Left lung (tissue), 14 donors: ENCODE measurements at places on chromosomes 6 and 20. TPM values are rescaled to one million over a fixed set of nuclear protein-coding genes. Genes with fewer than 3 reads are reported as not detected.

- no peak overlapping the region for H3K4me3 ChIP-seq
- H3K4me1 ChIP-seq = peaks cover 18% of the 10 kb centered on the region
- no peaks in the 10 kb centered on the region for H3K36me3 ChIP-seq
- no peak for DNase-seq
- no peak overlapping the region for H3K27ac ChIP-seq
Observed at GRCh38 chr6:15020119-15020770, 225.6 kb upstream of the JARID2 start.

GRCh38 chr6:134546962-134547645, 229.2 kb upstream of the SGK1 start:
- no peak for DNase-seq
- no peak overlapping the region for H3K4me3 ChIP-seq
- H3K36me3 ChIP-seq = no peaks in the 10 kb centered on the region
- peaks cover 7% of the 10 kb centered on the region for H3K4me1 ChIP-seq

GRCh38 chr6:30913721-30914075, 340 bp upstream of the VARS2 start:
- peak overlapping the region; percentile 62 for H3K4me3 ChIP-seq
- no peaks in the 10 kb centered on the region for H3K27me3 ChIP-seq
- DNase-seq = no peak
- no peaks in the 10 kb centered on the region for H3K36me3 ChIP-seq
- H3K27ac ChIP-seq = peak overlapping the region; percentile 82

GRCh38 chr20:59223182-59223601, 59.6 kb downstream of the ZNF831 start:
- no peaks in the 10 kb centered on the region for H3K36me3 ChIP-seq
- H3K27me3 ChIP-seq = peaks cover 65% of the 10 kb centered on the region
- no peak overlapping the region for H3K4me3 ChIP-seq
- no peak overlapping the region for H3K27ac ChIP-seq

DNA sequence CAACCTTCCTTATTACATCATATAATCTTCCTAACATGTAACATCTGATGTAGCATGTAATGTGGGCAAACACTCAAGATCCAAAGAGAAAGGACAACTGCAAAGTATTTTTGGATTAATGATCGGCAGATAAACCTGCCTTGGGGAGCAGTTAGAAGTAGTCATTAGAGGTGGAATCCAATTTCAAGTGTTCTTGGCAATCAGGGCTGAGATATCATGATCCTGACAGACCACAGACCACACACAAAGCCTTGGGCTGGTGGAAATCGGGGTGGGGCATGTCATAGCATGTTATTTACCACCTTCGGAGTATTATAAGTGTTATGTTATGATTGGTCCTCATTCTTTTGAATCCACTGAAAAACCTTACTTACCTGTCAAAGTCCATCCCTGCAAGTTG, 16.3 kb downstream of the NCOA5 start:
- no peak overlapping the region for H3K4me3 ChIP-seq
- no peaks in the 10 kb centered on the region for H3K36me3 ChIP-seq

- no peaks in the 10 kb centered on the region for H3K27me3 ChIP-seq
- peaks cover 21% of the 10 kb centered on the region for H3K4me1 ChIP-seq
- DNase-seq = no peak
- H3K36me3 ChIP-seq = no peaks in the 10 kb centered on the region
- no peak overlapping the region for H3K4me3 ChIP-seq
Observed at GRCh38 chr6:129494099-129494498, 215.9 kb downstream of the ARHGAP18 start.

DNA sequence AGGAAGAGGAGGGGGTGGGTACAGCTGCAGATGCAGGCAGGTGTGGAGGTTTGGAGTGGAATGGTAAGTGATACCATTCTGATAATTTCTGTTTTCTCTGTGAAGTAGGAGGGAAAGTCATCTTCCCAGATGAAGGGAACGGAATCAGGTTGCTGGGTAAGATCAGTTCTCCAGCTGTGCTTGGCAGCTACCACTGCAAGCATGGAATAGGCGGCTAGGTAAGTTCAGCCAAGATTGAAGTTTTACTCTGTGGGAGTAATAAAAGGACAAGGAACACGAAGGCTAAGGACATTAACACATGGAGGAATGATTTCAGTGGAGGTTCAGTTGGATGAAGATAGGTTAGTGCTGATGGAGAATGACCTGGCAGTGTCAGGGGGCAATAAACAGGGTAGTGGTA, 128.3 kb downstream of the CARMIL1 start:
- H3K36me3 ChIP-seq = no peaks in the 10 kb centered on the region
- H3K27me3 ChIP-seq = no peaks in the 10 kb centered on the region
- DNase-seq = no peak
- H3K4me3 ChIP-seq = no peak overlapping the region

DNA sequence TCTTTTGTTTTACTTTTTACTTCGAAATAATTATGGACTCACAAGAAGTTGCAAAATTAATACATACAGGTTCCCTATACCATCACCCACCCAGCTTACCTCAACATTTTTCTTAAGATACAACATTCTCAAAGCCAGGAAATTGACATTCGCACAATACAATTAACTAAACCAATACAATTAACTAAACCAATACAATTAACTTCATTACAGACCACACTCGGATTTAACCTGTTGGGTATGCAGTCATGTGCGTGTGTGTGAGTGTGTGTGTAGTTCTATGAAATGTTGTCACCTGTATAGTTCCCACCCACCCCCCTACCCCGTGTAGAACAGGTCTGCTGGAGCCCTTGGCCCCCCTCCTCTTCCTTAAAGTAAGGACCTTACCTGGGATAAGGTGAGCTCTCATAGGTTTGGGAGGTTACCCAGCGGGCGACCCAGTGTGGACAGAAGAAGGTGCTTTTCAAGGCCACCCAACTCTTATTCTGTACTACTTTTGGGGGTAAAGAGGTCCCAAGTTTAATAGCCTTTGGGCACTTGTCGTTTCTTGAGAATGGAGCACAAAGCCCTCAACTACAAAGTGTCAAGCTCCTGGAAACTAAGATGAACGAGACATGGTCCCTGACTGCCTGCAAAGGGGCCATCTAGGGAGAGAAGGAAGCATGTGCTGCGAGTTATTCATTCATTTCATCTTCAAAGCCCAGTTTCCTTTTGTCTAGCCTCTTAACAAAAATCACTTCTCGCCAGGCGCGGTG, 544 bp upstream of the STK38 start:
- H3K4me3 ChIP-seq = no peak overlapping the region
- H3K27ac ChIP-seq = peak overlapping the region; percentile 96
- H3K36me3 ChIP-seq = no peaks in the 10 kb centered on the region

DNA sequence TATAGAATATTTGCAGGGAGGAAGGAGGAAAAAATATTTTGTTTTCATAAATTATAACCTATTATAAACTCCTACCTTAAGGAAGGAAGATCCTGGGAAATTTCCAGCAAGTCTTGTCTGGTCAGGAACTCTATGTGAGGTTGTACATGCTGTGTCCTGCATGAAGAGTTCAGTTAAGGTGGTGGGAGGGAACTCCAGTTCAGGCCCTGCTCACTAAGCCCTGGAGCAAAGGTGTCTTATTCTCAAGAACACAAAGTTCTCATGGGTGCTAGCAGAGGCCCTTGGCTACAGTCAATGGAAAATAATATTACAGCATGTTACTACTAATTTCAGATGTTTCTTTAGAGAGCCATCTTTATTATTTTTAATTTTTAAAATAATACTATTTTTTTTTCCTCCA, 3.8 kb upstream of the OGFRL1 start:
- no peaks in the 10 kb centered on the region for H3K27me3 ChIP-seq
- peaks cover 6% of the 10 kb centered on the region for H3K4me1 ChIP-seq
- no peak overlapping the region for H3K4me3 ChIP-seq

- peak overlapping the region; percentile 87 for H3K27ac ChIP-seq
- no peaks in the 10 kb centered on the region for H3K36me3 ChIP-seq
- H3K4me1 ChIP-seq = peaks cover 29% of the 10 kb centered on the region
- H3K27me3 ChIP-seq = no peaks in the 10 kb centered on the region
- H3K4me3 ChIP-seq = peak overlapping the region; percentile 71
Observed at GRCh38 chr6:43426928-43427405, 374 bp upstream of the ABCC10 start.

- no peaks in the 10 kb centered on the region for H3K4me1 ChIP-seq
- no peak overlapping the region for H3K4me3 ChIP-seq
- no peak for DNase-seq
- no peaks in the 10 kb centered on the region for H3K27me3 ChIP-seq
Observed at GRCh38 chr6:14031516-14031915, 86.1 kb upstream of the CD83 start.

DNA sequence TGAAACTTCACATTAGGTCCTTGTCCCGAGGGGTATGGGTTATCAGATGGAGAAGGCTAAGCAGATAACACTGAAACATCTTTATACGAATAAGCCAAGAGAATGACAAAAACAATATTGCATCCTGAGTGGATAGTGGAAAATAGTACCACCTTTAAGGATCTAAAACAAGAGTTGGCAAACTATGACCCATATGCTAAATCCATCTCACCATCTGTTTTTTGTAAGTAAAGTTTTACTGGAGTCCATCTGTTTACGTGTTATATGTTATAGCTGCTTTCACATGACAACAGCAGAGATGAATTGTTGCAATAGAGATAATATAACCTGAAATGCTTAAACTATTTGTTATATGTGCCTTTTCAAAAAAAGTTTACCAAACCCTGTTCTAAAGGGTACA, 76.1 kb upstream of the TRDN start:
- no peaks in the 10 kb centered on the region for H3K27me3 ChIP-seq
- no peak overlapping the region for H3K4me3 ChIP-seq
- no peak for DNase-seq
- no peaks in the 10 kb centered on the region for H3K4me1 ChIP-seq

DNA sequence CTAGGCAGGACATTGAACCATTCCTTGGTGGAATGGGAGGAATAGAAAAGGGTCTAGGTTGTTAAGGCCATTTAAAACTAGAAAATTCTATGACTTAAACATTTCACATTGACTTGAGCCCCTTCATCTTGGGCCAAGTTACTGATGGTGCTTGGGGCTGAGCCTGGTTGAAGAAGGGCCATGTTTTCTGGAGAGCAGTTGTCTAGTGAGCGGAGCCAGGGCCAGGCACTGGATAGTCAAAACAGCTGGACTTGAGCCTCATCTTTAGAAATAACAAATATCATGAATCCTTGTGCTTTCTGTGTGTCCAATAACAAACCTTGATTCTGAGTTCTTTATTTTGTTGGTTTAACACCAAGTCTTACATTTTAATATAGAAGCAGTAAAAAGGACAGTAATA, 134.6 kb upstream of the TCF21 start:
- H3K27ac ChIP-seq = no peak overlapping the region
- H3K4me3 ChIP-seq = no peak overlapping the region
- H3K36me3 ChIP-seq = no peaks in the 10 kb centered on the region
- peaks cover 6% of the 10 kb centered on the region for H3K4me1 ChIP-seq
- no peaks in the 10 kb centered on the region for H3K27me3 ChIP-seq

- H3K27ac ChIP-seq = peak overlapping the region; percentile 80
- DNase-seq = no peak
- no peaks in the 10 kb centered on the region for H3K36me3 ChIP-seq
- no peak overlapping the region for H3K4me3 ChIP-seq
- peaks cover 100% of the 10 kb centered on the region for H3K4me1 ChIP-seq
Observed at GRCh38 chr20:50543326-50543725, 33.1 kb downstream of the PTPN1 start.

- H3K27ac ChIP-seq = no peak overlapping the region
- H3K4me3 ChIP-seq = no peak overlapping the region
- peaks cover 18% of the 10 kb centered on the region for H3K4me1 ChIP-seq
- no peak for DNase-seq
- H3K36me3 ChIP-seq = no peaks in the 10 kb centered on the region
Observed at GRCh38 chr6:157240960-157241311, 82.4 kb downstream of the TMEM242 start.

DNA sequence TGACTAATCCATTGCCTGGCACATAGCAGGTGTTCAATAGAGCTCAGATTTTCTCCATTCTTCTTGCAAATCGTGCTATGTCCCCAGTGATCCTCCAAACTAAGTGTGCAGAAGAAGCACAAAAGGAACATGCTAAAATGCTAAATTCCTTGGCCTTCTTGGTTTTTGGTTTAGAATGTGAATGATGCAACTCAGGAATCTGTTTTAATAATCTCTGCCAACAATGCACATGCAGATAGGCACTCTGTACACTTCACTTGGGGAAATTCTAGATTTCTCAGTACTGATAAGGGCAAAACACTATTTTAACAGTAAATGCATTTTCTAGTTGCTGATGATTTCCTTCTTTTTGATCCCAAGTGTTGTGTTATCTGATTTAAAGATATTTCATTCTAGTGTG, 35.2 kb downstream of the SLC22A1 start:
- DNase-seq = no peak
- H3K4me3 ChIP-seq = no peak overlapping the region
- no peak overlapping the region for H3K27ac ChIP-seq

- H3K27me3 ChIP-seq = no peaks in the 10 kb centered on the region
- no peak overlapping the region for H3K27ac ChIP-seq
- H3K36me3 ChIP-seq = no peaks in the 10 kb centered on the region
Observed at GRCh38 chr6:141677598-141678211, 455.0 kb upstream of the GJE1 start.

DNA sequence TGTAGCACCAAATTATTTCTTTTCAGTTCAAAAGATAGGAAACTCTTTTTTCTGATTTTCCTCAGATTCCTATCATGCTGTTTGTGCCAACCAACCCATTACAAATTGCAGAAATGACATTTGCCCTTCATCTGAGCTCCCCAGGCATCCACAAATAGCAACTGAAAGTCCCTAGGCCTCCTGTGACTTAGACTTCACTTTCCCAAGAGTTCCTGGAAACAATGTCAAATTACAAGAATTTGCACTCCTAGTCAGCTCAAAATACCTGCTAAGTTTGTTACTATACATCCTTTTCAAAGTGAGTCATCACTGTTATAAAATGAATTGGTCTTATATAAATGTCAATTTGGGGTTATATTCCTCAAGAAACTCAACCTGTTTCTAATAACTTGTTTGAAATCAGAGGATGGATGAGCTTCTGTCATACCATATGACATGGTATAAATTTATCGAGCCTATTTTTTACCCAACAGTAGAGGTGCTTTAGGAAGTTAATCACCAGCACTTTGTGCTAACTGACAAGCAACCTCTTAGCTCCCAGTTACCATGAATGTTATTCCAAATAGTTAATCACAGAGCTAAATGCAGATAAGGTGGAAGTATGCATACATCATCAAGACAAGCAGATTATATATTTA, 256.5 kb downstream of the HACE1 start:
- H3K4me3 ChIP-seq = no peak overlapping the region
- no peak for DNase-seq
- H3K27ac ChIP-seq = no peak overlapping the region
- no peaks in the 10 kb centered on the region for H3K27me3 ChIP-seq

DNA sequence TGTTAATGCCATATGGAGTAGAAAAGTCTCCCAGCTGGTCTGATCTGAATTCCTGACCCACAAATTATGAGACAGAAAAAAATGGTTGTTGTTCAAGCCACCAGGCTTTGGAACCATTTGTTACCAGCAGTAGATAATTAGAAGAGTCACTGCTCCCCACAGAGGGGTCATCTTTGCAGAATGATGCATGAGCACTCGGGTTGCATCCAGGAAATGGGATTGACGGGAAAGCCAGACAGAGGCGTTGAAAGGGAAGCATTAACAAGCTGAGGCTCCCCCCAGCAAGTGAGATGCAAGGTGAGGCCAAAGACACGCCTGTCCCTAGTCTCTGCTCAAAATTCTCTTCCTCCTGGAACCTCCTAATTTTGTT, 182.5 kb downstream of the SYNDIG1 start:
- H3K4me3 ChIP-seq = no peak overlapping the region
- no peaks in the 10 kb centered on the region for H3K4me1 ChIP-seq
- DNase-seq = no peak
- peaks cover 26% of the 10 kb centered on the region for H3K27me3 ChIP-seq
- H3K36me3 ChIP-seq = no peaks in the 10 kb centered on the region

Gene GRM4
- polyA plus RNA-seq = 0.44 TPM

Gene GTSF1L
- polyA plus RNA-seq = not detected

Gene SSTR4
- polyA plus RNA-seq = 0.30 TPM

Gene MUC22
- not detected for polyA plus RNA-seq

Gene UST
- polyA plus RNA-seq = 8.1 TPM

Gene PLTP
- 42.6 TPM for polyA plus RNA-seq

Gene TINAG
- polyA plus RNA-seq = not detected
